ENCODE measurements at places on chromosomes 5 and 9.
A peak's percentile ranks its signal among the peaks of the same experiment; 100 is the strongest.

DNA sequence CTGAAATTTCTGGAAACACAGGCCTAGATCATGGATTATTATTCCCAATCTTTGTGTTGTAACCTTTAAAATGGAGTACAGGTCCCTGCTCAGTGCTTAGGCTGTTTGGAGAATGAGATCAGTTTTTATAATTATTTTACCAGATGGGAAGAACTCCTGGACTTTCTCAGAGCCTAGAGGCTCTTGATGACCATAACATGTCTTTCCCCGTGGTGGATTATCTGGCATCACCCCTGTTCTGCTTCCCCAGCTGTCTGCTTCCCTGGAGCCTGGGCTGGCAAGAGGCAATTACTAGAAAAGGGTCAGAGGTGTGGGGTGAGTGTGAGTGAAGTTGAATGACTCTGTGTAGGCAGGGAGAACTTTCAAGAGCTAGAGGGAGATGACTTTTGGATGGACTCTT is 143.0 kb downstream of the CARTPT start:
- no peak for DNase-seq

DNA sequence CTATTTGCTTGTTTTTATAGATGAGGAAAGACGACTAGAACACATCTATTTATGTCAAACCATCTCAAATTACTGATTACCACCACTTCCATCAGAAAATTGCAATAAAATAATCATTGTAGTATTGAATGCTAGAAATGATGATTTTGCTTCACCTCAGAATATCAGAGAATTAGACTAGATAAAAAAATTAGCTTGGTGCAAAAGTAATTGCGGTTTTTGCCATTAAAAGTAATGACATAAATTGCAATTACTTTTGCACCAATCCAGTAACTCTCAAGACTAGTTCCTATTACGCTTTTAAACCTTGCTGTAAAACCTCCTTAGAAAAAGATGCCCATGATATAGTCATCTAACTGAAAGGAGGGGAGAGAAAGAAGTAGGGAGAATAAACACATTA is 556.7 kb upstream of the GRIN3A start:
- DNase-seq = no peak

DNA sequence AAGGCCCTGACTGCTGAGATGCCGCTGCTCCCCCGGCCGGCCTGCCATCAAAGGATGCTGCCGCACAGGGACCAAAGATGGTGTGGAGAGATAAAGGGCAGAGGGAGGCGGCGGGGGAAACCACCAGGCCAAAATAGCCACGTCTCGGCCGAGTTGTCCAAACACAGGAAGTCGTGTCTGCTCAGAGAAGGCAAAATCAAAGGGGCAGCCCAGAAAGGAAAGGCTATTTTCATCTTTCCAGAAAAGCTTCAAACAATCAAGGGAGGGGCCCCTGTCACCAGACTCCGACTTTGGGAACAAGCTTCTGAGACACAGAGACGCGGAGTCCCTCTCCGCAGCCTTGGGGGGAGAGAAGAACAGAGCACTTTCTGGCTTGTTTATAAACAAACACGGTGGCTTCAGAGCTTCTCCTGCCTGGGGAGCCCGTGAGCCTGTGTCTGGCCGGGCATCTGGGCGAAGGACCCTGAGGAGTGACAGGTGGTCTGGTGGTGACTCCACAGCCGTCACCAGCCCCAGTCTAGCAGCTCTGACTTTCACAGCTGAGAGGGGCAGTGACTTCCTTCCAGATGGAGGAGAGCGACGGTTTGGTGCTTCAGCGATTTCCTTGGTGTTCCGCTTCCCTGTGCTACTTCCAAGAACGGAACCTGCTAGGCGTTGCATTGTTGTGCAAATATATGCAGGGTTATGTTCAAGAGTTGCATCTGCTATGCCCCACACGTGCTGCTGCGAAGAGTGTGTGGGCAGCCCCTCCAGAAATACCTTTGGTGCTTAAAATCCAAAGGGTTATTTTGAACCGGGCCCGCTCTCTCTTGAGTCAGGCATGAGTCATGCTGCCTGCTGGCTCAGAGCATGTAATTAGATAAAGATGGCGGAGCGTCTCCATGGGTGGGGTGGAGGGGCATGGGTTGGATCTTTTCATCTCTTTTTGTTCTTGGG is 24.0 kb downstream of the ADAMTSL2 start:
- peak; percentile 41 for DNase-seq

GRCh38 chr5:116451905-116452450 is 122.6 kb downstream of the SEMA6A start:
- no peak for DNase-seq

- no peak for DNase-seq
Measured at GRCh38 chr9:5549658-5550650, 39.6 kb downstream of the PDCD1LG2 start.

DNA sequence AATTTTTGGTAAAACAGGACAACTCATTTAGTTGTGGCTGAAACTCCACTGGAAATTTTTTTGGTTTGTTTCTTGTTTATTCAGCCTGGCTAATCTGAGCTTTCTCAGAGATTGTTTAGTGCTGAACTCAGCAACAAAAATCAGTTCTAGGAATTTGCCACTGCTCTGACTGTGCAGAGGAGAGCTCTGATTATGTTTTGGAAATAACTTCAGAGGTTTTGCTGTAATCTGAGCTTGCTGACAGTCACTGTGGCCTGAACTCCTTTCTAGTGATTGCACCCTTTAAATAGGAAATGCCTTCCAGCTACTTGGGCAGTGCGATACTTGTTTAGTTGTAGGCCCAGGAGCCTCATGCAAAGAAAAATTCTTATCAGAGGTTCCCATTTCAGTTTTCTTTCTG is 60.2 kb downstream of the OSTF1 start:
- DNase-seq = no peak

- no peak for DNase-seq
Measured at GRCh38 chr5:13992795-13993194, 48.3 kb upstream of the DNAH5 start.

DNA sequence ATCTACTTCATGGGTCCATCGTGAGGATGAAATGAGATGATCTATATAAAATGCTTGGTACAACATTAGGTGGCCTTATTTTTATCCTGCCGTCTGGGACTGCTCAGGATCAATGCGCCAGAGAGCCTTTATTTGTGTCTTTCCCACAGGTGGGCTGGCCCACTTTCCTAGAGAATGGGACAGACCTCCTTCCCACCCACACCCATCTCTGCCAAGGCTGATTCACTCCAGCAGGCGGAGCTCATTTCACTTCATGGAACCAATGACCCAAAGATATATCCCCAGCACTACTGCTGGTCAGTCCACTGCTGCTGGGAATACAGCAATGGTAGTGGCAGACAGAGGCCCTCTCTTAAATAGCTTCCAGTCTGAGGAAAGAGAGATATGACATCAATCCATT is 35.7 kb downstream of the TGFBI start:
- no peak for DNase-seq

GRCh38 chr9:37902796-37903646 is 906 bp downstream of the SLC25A51 start:
- peak; percentile 53 for DNase-seq

DNA sequence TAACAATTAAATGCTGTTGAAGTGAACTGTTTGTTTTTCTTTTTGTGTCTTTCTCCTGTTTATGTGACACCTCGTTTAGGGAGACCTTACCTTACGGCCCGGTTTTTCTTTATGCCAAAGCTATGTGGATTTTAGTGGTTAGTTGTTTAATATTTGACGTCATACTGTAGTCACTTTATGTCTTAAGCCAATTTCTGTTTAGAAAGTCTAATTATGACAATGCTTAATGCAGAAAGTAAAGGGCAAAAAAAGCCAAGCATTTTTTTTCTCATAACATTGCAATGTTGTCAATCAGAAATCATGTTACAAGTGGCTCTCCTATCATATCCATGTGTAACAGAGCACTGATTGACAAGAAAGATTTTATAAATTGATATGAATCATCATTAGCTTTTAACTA is 442.5 kb upstream of the ARRDC3 start:
- DNase-seq = no peak

- DNase-seq = no peak
Measured at GRCh38 chr5:88263349-88263748, 5.3 kb downstream of the TMEM161B start.

- peak; percentile 15 for DNase-seq
Measured at GRCh38 chr5:14557203-14557770, 24.3 kb upstream of the OTULINL start.

DNA sequence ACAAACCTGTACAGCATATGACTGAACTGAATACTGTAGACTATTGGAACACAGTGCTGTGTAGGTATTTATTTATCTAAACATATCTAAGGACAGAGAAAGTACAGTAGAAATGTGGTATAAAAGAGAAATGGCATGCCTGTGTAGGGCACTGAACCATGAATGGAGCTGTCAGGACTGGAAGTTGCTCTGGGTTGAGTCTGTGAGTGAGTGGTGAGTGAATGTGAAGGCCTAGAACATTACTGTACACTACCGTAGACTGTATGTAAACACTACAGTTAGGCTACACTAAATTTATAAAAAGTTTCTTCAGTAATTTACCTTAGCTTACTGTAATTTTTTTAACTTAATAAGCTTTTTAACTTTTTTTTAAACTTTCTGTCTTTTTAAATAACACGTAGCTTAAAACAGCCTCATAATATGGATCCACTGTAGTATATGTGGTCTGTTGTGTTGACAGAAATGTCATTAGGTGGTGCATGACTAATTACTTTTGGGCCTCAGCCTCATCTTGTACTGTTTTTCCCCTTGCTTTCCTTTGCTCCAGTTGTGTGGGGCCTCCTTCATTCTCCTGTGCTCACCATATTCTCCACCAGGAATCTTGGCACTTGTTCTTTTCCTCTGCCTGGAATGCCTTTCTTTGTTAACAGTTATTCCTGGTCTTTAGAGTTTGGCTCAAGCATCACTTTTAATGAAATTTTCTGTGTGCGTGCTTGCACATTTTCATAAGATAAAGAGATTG is 8.8 kb downstream of the SPIN1 start:
- DNase-seq = no peak

- DNase-seq = peak; percentile 13
Measured at GRCh38 chr5:80502800-80503199, 14.9 kb downstream of the FAM151B start.

- DNase-seq = no peak
Measured at GRCh38 chr9:136566901-136567300, 21.1 kb upstream of the NOTCH1 start.

GRCh38 chr9:124849801-124850200 is 3.5 kb upstream of the WDR38 start:
- no peak for DNase-seq

- DNase-seq = no peak
Measured at GRCh38 chr5:108508979-108509378, 127.1 kb upstream of the FBXL17 start.

GRCh38 chr5:154514331-154514730 is 36.3 kb upstream of the HAND1 start:
- no peak for DNase-seq

DNA sequence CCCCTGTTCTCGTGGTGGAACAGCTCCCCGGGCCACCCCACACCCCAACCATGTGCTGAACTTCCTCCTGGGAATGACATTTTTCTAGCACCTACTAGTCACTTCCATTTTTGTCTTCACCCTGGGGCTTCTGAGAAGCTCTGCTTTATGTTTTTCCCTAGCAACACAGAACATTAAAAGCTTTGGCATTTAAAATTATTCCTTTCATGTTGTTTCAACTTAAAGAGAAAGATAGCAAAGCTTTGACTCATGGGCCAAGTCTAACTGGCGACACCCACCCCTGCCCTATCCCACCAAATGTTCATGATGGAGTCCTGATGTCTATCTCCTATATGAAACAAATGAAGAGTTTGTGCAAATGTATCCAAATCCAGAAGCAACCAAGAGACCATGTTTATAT is 22.4 kb downstream of the BOD1 start:
- DNase-seq = no peak

DNA sequence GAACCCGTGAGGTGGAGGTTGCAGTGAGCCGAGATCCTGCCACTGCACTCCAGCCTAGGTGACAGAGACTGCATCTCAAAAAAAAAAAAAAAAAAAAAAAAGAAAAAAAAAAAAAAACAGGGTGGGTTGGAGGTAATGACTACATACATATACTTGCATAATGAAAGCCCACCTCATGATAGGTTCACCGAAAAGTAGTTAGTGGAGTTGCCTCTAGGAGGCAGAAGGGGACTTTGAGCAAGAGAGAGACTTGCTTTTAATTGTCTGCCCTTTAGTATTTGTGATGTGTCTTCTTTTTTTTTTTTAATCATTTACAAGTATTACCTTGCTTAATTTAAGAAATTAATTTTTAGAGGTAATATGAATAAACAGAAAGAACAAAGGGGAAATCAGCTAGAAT is 99.8 kb downstream of the PPARGC1B start:
- no peak for DNase-seq

DNA sequence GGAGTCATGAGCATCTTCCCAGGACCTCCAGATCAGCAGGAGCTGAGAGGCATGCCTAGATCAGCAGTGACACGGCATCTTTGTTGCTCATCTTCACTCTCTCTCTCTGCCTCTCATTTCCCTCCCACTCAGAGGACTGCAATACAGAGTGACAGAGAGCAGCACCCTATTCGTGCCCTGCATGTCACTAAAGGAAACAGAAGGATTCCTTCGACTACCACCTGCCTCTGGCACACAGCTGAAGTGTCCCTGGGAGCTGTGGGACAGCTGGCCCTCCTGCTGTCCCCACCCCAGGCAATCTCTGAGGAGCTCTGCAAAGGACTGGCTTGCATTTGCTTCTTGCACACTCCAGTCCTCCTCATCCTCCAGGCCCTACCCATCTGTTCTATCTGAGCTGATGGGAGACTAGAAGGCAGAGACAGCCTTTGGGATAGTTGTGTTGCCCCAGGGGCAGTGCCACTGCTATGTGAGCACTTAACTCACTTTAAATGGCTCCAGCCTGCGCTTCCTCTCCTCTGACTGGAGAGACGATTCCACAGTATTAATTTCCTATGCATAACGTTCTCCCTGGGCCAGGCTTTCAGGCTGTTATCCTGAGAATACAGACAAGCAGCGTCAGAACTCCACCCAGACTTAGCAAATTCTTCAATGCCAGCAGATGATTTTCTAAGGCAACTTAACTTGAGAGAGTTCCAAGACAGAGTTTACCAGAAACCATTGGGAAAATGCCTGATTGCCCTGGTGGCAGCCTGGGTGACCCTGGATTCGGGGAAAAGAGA is 167.6 kb upstream of the MAP1B start:
- no peak for DNase-seq

GRCh38 chr9:118058227-118058626 is 354.0 kb downstream of the TLR4 start:
- no peak for DNase-seq

DNA sequence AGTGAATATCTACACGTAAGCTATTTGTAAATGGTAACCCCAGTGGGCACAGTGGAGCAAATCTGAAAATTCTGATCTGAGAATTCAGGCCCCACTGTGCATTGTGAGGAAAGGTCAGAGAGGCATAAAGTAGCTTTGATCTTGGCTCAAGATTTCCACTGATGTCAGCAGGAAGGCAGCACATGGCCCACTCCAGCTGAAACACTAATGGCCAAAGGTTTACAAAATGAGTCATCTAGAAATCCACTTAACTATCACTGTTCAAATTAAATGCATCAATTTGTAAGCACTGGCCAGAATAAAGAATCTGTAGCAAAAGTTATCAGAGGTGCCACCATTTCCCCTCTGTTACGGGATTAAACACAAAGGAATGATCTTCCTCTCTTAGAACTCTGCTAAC is 191.6 kb downstream of the C9orf152 start:
- no peak for DNase-seq

Measured in CD14-positive monocyte (primary cell).